ENCODE measurements at places on chromosomes 4 and X. TPM values are rescaled to one million over a fixed set of nuclear protein-coding genes. Genes with fewer than 3 reads are reported as not detected.

Gene SMIM10L2A
- 0.14 TPM for total RNA-seq

Gene CLIC2
- total RNA-seq: 4.0 TPM

Gene TMSB15A
- 0.43 TPM for total RNA-seq

Gene SAGE1
- total RNA-seq: not detected

Gene ACOX3
- total RNA-seq: 13.0 TPM

Gene TLR10
- 0.17 TPM for total RNA-seq

Gene HSFX2
- not detected for total RNA-seq

Gene ITGB1BP2
- 15.7 TPM for total RNA-seq

Gene WWC2
- total RNA-seq: 13.5 TPM

Gene VSIG1
- total RNA-seq: not detected

Gene PNMA6F
- not detected for total RNA-seq

Gene SYP
- total RNA-seq: 1.0 TPM

Gene POU3F4
- not detected for total RNA-seq

DNA sequence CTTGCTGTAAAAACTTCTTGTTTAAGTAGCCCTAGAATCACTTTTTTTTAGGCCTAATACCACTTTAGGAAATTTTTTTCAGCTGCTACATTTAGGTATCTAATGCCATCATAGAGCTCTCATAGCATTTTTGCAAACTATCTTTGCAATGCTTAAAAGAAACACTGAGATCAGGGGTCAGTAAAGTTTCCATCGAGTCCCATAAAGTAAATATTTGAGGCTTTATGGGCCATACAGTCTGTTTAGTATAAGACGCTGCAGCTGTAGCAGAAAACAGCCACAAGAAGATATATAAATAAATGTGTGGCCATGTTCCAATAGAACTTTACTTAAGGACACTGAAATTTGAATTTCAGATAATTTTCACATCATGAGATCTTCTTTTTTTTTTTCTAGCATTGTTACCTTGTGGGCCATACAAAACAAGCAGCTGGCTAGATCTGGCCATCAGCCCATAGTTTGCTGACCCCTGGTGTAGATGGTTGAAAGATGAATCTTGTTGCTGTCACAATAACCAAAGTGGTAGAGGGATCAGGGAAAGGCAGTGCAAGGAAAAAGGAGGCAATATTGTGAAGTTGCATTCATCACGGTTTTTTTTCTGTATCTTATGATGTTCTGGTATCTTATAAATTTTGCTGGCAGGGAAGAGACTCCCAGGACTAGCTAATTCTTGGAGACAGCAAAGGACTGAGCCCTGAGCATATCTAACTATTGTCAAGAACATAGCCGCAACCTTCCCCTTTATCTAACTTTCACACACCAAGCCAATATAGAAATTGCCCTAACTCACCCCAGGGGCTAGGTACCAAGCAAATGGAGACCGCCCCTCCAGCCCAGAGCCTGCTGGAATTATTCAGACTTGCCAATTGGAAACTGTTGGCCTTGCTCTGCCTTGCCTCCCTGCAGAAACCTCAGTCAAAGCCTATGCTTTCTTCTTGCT, 46.6 kb downstream of the RASGEF1B start:
- no peak for DNase-seq

DNA sequence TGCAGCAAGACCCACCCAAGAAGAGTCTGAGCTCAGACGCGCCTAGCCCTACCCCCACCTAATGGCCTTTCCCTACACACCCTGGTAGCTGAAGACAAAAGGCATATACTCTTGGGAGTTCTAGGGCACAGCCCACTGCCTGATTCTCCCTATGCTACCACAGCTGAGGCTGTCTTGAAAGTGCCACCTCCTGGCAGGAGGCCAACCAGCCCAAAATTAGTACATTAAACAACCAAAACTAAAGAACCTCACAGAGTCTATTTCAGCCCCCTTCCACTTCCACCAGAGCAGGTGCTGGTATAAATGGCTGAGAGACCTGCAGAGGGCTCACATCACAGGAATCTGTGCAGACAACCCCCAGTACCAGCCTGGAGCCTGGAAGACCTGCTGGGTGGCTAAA, 119.1 kb downstream of the HMGN5 start:
- no peak for DNase-seq

DNA sequence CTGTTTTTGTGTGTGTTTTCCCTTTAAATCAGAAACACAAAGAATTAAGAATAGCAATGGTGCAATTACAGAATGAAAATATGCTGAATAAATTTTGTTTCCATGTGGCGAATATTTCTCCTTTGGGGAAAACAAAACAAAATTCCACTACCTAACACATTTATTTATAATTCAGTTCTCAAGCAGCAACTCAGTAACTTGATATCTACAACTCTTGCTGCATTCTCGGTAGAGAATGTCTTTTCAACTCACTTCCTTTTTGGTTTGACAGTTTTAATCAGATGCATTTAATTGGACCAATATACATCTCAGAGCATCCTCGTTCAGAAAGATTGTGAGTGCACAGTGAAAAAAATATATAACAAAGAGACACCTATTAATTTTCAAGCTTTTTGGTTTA, 30.8 kb downstream of the ZNF827 start:
- DNase-seq: no peak

GRCh38 chr4:157221895-157222770, 1.6 kb downstream of the GRIA2 start:
- DNase-seq: peak; percentile 52

- no peak for DNase-seq
Measured at GRCh38 chr4:112140536-112140935, 4.7 kb upstream of the FAM241A start.

DNA sequence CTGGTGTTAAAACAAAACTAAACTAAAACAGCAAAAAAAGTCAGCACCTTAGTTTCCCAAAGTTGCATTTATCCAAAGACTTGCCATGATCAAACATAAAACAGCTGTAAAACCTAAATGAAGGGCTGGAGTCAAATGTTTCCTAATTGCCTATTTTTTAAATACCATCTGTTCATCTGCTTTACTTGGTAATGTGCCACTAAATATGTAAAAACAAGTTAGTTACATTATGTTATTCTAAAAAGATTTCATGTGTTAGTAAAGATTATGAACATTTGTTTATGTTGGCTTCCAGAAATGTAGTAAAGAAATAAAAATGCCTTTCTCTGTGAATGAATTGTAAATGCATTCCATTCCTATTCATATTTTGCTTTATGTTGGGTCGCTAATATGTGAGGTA, 977.8 kb downstream of the FSTL5 start:
- DNase-seq: no peak

DNA sequence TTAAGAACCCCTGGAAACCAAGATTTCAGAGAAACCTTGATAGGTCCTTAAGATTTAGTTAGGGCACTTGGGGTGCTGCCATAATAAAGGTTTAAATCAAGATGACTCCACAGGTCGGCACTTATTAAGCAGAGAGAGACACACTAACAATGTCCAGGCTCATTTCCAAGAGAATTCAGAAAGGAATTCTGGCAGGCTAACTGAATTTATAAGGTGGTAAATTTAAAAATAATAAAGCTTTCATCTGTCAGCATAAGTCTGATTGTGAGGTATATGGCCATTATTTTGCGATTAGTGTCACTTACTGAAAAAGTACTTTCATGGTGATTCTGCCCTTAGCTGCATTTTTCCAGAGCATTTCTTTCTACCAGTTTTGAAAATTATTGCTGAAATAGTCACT, 472.7 kb downstream of the ARAP2 start:
- DNase-seq: no peak

DNA sequence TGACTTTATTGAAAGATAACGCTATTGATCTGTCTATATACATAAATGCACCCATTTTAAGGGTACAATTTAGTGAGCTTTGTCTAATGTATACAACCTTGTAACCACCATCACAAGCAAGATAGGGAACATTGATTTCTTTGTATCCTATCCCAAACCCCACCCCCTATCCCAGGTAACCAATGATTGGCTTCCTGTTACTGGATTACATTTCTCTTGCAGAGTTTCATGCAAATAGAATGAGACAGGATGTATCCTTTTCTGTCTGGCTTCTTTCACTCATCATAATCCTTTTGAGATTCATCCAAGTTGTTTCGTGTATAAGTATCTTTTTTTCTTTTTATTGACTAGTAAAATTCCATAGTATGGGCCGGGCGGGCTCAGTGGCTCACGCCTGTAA, 1.6 kb upstream of the GRIPAP1 start:
- no peak for DNase-seq

- no peak for DNase-seq
Measured at GRCh38 chr4:37424753-37425152, 180.2 kb downstream of the NWD2 start.

DNA sequence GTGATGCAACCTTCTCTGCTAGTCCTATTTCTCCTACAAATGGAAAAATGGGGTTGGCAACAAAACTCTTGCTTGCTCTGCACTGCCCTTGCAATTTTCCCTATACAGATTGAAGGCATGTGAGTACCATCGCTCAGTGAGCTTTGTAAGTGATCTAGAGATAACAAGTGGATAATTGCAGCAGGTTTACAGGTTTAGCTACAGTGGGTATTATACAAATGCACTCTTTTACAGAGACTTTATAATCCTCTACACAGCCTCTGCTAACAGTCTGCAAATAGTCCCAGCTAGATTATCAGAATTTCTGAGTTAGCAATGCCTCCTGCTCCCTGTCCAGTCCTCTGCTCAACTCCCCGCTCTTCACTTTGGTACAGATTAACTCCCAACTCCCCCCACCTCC, 11.1 kb downstream of the LEF1 start:
- no peak for DNase-seq

GRCh38 chr4:57110640-57111511, 691 bp upstream of the IGFBP7 start:
- DNase-seq: no peak

- DNase-seq: no peak
Measured at GRCh38 chr4:6905516-6906445, 3.8 kb upstream of the TBC1D14 start.

DNA sequence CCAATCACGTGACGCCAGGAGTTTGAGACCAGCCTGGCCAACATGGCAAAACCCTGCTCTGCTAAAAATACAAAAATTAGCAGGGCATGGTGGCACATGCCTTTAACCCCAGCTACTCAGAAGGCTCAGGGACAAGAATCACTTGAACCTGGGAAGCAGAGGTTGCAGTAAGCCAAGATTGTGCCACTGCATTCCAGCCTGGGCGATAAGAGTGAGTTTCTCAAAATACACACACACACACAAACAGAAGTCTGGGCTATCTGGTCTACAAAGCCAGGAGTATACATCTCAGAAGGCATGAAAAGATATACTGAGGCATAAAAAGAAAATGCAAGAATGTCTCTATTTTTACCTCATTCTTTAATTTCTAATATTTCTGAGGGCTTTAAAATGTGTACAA, 11.3 kb downstream of the YTHDC1 start:
- no peak for DNase-seq

GRCh38 chr4:146998157-146998556, 52.5 kb upstream of the TTC29 start:
- DNase-seq: no peak

DNA sequence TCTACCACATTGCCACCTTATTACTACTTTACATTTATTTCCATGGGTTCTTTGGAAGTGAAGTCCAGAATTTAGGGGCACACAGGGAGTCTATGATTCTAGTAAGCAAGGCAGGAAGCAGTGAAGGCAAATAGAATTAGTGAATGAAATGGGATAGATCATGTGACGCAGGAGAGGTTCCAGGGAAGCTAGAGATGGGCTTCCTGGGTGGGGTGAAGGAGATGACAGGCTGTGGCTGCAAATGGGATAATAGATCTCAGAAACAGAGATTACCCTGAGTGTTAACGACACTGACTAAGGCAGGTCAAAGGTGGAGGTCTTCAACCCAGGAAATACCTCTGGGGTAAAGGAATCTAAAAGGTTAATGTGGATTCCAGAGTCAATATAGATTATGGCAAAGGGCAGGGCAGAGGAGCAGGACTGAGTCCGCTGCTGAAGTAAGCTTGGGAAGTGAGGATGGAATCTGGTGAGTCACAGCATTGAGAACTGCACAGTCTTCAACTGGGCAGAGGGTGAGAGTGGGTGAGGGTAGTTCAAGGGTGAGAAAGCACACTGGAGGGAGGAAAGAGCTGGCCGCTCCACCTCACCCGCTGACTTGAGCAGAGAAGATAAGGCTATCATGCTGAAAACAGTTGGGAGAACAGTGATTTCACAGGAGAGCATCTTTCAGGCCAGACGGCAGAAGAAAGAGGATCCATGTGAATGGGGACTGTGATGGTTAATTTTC, 70.8 kb downstream of the ANXA3 start:
- DNase-seq: no peak

DNA sequence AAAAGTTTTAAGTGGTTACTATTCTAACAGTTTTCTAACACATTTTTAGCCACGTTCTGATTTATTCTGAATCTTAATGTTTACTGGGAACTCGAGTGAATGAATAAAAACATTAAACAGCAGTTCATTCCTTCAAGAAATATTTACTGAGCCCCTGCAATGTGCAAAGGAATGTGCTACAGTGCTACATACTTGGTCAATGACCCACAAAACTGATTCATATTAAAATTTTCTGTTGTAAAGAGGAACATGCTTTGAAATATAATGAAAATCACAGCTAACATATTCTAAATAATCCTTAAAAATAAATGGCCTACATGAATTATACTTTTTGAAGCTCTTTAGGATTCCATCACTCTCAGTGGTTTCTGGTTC, 78.7 kb downstream of the ARAP2 start:
- DNase-seq: no peak

GRCh38 chr4:151952137-151952536, 191.3 kb upstream of the GATB start:
- DNase-seq: no peak

DNA sequence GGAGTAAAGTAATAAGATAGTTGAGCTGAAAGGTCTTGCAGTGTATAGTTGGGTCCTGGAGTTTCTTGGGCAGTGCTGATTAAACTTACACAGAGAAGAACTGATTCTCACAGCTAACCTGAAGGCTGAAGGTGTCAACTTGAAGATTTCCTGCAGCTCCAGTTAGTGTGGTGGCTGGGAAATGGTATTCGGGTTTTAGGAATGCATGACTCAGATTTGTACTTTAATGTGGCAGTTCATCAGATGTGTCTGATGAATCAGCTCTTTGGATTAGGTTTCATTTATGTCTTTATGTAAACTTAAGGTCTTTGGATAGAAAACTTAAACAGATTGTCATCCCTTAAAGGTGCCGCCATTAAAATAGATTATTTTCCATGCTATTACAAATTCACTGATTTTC, 200.0 kb downstream of the IL1RAPL1 start:
- no peak for DNase-seq

All from psoas muscle (tissue), 8 donors.